ENCODE measurements at places on chromosomes 7 and 10.

DNA sequence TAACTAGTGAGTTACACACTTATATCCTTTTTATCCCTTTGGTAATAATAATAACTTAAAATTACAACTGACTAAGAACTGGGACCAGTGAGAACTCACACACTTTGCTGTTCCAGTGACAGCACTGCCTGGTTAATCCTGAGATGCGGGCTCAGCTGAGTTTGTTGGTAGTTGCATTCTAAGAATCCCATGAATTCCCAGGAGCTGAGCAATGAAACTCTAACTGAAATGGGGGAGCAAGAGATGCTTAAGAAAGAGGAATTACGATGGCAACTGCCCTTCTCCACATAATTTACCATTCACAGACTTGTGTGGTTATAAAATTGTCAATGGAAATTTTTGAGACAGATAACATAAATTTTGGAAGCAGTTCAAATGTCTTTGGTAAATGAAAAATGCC is 659.4 kb downstream of the MAGI2 start:
- DNase-seq: no peak

- DNase-seq: no peak
These were observed 533.4 kb upstream of the SEMA3D start for GRCh38 chr7:85719981-85720953.

DNA sequence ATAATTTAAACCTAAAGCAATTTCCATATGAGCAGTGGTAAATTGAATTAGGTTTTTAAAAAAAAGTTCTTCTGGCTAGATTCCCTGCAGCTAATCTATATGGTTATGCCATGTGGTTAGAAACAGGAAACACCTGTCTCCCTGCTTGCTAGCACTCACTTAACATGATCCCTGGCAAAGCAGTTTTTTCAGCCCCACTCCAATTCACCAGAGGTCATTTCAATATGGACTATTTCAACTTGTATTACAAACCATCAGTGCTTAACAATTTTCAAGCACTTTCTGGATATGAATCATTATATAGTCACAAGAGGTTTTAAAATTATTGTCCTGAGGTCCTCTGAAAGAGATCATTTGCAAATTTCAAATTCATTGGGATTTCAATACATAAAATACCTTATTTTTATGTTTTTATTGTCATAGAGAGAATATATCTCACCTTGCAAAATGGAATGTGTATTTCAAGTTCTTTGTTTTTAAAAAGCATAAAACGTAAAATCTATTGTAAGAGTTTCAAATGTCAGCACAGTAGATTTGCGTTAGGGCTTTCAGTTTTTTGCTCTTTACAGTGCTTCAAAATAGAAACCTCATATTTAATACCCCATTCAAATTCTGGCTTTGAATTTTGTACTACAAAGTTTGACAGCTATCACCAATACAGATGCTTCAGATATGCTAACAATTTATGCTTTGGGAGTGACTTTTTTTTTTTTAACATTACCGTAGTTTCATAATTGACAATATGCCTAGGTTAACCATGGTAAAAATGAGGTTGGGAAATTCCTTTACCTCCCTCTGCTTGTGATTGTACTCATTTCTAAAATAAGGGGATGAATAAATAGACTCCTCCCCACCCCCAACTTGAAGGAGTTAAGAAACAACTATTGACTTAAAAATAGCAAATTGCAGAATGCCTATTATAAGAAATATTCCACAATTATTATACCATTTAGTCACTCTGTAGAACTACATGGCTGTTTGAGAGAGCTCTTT is 117.5 kb upstream of the HGF start:
- no peak for DNase-seq

DNA sequence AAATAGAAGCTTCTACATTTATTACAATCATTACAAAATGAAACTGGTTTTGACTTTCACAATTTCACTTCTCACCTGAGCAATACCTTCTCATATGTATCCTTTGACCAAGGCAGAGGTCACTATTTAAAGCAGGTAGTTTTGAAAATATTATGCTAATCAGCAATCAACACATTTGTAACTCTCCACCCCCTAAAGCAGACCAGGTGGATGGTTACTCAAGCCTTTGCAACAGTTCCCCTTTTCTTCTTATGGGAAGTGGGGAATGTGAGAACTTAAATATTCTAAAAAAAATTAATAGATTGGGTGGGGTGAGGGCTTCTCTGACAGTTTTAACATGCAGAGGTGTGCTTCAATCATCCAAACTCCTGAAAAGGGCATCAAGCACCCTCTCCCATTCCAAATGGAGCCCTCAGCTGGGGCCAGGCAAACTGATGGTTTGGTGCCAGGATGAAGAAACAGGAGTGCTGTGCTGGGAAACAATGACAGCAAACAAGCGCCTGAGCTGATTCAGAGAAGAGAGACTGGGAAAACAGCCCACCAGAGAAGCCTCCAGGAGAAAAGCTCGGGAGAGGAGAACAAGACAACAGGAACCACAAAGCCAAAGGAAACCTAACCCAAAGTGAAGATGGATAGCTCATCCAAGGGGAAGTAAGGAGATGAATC is 17.1 kb downstream of the RAPGEF5 start:
- no peak for DNase-seq

GRCh38 chr10:90947030-90947960 is 26.4 kb upstream of the ANKRD1 start:
- no peak for DNase-seq

- no peak for DNase-seq
These were observed 149.2 kb downstream of the SH2D4B start for GRCh38 chr10:80686734-80687475.

- DNase-seq: no peak
These were observed 215.2 kb downstream of the FANK1 start for GRCh38 chr10:126111516-126111915.

- DNase-seq: no peak
These were observed 954.9 kb downstream of the CNTNAP2 start for GRCh38 chr7:147071536-147071935.

GRCh38 chr7:151684408-151685175 is 164.9 kb upstream of the RHEB start:
- DNase-seq: no peak

DNA sequence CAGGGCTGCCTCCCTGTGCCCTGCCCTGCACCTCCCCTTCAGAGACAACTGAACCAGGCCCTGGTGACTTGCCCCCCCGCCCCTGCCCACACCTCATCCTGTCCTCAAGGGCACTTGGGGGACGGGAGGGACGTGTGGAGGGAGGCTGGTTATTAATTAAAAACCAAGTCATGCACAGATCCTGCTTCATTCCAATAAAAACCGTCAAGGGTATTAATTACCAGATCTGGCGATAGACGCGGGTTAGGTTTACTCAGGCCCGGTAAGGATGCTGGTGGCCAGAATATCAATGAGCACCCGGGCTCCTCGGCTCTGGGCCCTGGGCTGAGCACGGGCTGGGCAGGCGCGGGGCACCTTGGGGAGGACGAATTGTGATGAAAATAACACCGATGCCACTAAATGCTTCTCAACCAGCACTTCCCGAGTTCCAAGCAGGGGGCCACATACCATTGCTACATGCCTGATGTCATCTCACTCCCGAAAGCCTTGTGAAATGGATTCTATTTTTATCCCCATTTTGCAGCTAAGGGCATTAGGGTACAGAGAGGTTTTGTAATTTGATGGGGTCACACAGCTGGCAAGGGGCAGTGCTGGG is 24.5 kb upstream of the GTF2IRD1 start:
- DNase-seq: no peak

DNA sequence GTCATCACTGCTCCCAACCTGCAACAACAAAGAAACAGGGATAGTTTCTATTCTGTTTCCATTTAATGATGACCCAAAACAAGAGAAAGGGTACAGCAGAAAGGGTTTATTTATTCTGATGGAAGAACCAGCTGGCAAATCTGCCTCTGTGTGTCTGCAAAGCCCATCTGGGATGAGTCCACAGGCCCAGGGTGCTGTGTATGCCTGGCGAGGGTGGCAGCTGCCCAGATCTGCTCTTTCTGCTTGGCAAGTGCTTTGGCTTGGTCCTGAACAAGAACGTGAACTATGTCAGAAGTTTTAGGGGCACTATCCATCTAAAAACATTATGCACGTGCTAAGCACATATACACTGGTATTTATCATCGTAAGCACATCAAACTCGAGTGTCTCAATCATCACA is 333.8 kb downstream of the CXCL12 start:
- DNase-seq: no peak

GRCh38 chr7:135920478-135920877 is 56.7 kb downstream of the MTPN start:
- no peak for DNase-seq

DNA sequence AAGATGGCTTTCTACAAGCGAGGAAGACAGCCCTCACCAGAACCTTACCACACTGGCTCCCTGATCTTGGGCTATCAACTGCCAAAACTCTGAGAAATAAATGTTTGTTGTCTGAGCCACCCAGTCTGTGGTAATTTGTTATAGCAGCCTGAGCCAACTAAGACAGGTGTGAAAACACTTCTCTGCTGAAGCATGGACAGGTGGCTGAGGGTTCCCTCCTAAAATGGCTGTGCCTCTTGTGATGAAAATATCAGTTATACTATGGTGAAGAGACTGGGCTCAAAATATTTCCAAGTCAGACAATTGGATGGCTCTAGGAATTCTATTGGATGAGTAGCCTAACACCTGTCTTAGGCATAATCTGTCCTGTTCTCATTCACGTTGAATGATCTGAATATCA is 78.1 kb downstream of the CDK1 start:
- DNase-seq: no peak

GRCh38 chr10:97329766-97330165 is 4.8 kb downstream of the FRAT2 start:
- DNase-seq: no peak

DNA sequence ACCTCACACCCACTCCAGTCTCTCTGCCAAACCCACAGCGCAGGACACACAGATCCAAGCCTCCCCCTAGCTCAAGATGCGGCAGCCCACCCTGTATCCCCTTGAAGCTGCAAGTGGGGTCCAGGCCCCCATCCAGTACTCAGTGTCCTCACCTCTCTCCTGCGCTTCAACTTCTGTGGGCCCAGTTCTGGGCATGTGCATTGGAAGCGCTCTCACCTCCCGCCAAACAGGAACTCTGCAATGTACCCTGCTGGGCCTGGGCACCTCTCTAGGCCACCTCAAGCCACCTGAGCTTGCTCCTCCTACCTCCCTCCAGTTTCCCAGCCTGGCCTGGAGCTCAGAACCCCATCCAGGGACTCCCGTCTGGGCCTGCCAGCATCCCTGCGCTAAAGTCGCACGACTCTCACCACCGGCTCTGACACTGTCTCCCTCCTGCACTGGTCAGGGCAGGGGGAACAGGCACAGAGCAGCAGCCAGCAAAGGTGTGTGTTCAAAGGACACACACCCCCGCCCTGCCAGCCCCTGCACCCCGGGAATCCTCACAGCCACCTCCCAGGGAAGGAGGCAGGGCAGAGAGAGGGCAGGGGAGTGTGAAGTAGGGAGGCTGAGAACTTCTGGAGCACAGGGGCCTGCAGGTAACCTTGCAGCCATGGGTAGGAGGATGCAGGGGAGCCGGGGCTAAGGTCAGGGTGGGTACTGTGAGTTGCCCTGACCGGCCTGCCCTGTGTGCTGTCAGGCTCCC is 51.7 kb upstream of the MSMB start:
- DNase-seq: no peak

- no peak for DNase-seq
These were observed 62.9 kb downstream of the CCSER2 start for GRCh38 chr10:84391326-84391725.

- DNase-seq: peak; percentile 81
These were observed 116.8 kb downstream of the ABLIM1 start for GRCh38 chr10:114541081-114541796.

DNA sequence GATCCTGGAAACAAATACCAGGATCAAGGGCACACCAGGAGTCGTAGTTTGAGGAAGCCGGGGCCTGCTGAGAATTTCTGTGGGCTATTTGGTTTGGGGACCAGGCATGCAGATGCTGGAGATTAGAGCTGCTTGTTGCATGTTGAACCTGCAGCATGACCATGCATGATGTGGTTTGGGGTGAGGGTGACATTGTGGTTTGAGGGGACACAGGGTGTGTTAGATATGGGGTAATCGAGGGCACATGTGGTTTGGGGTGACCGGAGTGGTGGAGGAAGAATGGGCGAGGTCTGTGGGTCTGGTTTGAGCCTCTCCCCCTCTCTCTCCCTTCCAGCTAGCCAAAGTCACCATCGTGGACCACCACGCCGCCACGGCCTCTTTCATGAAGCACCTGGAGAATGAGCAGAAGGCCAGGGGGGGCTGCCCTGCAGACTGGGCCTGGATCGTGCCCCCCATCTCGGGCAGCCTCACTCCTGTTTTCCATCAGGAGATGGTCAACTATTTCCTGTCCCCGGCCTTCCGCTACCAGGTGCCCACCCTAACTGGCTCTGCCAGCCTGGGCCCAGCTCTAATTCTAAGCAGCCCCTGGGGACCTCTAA is 10.2 kb downstream of the NOS3 start:
- no peak for DNase-seq

DNA sequence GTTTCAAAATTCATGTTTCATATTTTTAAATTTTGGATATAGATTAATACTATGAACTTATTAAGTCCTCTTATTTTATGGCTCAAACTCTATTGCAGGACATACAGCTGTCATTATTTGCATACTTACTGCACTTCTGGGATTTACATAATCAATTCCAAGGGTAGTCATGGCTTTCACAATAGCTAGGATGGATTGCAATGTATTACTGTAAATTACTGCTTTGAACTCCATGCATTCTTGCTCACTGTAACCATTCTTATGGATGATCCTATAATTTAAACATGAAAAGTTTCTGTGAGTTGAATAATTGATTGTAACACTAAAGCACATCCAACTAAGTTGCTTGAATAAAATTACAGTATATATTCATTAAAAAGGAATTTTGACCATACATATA is 23.5 kb downstream of the GNAT3 start:
- no peak for DNase-seq

GRCh38 chr7:56074371-56074791 is 10.3 kb downstream of the SUMF2 start:
- peak; percentile 68 for DNase-seq

GRCh38 chr7:6271060-6271658 is 1.3 kb downstream of the CYTH3 start:
- DNase-seq: peak; percentile 54

DNA sequence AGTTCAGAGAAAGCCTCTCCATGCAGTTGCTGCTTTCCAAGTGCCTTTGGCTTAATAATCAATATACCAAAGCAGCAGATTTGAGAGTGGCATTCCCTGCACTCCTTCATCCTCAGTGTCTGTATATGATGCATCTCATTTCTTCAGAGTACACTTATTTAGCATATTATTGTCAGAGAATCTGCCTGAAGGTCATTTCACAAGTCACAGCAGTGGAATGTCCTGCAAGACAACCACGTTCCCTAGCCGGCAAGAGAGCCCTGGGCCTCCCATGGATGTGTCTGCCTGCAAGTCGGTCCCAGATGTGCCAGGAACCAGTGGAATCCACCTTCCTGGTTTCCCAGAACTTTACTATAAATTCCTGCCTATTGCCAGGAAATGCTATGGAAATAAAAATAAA is 289.4 kb upstream of the IGFBP3 start:
- no peak for DNase-seq

- DNase-seq: no peak
These were observed 55.6 kb upstream of the BET1 start for GRCh38 chr7:94059746-94060145.

- DNase-seq: no peak
These were observed 53.0 kb downstream of the SNX13 start for GRCh38 chr7:17887286-17887685.

All from CD4-positive, alpha-beta T cell treated with Interleukin-6 for 4 hours (primary cell).